ENCODE measurements at places on chromosomes 12 and 14.

- DNase-seq, result no peak
Measured at GRCh38 chr12:120327593-120327992, at the start of gene PLA2G1B. Gene PLA2G1B, minus strand, starts transcription at chr12:120327779. Its CDS starts 26 bp downstream, at chr12:120327753.

DNA sequence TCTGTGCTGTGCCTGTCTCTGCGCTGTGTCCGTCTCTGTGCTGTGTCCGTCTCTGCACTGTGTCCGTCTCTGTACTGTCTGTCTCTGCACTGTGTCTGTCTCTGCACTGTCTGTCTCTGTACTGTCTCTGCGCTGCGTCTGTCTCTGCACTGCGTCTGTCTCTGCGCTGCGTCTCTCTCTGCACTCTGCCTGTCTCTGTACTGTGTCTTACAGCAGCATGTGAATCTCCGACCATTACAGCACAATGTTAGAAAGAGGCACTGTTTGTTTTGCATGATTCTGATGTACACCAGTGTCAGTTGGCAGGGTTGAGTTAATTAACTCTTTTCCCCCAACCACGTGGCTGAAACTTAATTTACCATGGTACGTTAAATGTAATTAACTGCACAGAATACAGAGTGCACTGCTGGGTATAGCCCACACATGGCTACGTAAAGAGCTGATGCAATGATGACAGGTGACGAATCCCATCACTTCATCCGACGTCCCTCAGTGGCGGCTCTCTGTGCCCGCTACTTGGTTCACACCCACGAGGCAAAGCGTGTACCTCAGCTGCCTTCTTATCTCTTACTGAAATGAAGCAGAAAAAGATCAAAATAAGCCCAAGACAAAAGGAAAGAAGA, 127.7 kb upstream of the SFSWAP start:
- no peak for DNase-seq

DNA sequence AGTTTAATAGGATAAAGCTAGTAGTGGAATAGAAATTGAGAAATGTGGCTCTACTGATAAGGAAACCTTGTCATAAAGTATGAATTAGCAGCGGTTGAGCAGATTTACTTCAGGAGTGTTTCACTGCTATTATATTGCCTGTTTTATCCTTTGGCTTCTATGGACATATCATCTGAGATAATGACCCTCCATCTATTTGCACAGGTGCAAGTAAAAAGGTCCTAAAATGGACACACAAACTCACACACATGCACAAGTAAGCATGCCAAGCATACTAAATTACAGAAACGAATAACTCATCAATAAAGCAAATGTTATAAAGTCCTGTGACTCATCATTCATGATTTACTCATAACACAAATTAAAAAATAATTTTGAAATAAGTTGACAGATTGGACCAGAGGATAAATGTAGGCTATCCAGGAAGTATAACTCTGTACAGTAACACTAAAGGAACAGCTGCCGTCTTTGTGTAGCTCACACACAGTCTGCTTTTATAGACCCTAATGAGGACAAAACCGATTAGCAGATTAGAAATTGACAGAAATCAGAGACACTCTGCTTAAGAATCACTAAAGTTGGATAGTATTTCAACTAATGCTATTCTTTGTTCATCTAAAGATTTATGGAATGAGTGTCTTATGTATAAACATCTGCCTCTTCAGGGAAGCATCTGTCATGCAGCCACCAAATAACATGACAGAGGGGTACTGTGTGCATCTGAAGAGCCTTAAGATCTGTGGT, 73.9 kb downstream of the SYT1 start:
- no peak for DNase-seq

GRCh38 chr14:100698666-100699448, 27.8 kb upstream of the DLK1 start:
- DNase-seq, result no peak

DNA sequence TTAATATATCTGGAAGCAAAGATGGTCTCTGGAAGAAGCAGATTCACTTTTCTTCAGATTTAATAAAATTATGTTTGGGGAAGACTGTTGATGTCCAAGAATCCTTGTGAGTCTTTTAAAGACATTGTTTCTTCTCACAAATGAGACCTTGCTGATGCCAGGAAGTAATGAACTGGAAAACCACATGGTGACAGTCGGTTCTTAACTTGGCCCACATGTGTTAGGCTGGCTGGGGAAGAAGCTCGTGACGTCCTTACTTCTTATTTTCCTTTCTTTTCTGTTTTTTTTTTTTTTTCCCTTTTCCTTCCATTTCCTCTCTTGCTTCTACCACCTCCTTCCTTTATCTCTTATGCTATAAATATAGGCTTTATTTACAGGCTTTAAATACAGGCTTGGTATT, 950.2 kb downstream of the BCL11B start:
- no peak for DNase-seq
